ENCODE measurements at places on chromosomes 6 and 20.

- peak; percentile 57 for DNase-seq
Observed at GRCh38 chr20:45445805-45446562, 23.6 kb upstream of the WFDC2 start.

DNA sequence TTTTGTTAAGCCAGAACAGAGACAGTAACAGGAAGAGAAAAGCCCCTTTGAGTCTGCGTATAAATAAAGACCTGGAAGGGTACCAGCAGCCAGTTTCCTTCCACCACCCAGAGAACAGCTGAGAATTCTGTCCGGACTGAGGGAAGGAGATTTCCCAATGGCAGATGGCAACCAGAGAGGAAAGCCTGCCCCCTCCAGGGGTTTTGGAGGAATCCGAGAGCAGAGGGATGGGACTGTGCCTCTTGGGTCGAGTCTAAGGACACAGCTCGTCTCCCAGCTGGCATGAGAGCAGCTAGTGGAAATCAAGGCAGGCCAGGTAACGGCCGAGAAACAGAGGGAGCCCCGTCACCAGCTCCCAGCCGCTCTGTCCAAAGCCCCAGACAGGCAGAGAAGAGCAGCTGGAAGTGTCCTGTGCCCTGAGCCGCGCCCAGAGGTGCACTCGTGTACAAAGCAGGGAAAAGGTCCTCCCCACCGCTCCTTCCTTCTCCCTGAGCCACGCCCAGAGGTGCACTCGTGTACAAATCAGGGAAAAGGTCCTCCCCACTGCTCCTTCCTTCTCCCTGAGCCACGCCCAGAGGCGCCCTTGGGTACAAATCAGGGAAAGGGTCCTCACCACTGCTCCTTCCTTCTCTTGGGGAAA, 134.0 kb upstream of the SNX9 start:
- no peak for DNase-seq

DNA sequence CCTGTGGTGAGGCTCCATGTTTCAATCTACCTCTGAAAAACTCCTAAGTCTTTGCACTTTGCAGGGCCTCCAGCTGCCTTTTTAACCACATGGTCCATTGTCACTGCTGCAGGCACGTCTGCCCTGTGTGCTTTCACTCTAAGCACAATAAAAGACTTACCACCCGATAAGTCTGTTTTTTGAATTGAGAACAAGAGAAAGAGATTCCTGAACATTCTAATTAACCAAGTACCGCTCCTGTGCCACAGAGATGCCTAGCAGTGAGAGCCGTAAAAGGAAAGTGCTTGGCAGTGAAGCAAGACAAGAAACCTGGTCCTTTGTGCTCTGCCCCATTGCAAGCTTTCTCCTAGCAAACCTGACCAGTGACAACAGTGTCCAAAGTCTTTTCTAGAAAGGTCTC, 487.6 kb upstream of the FLRT3 start:
- DNase-seq = no peak

DNA sequence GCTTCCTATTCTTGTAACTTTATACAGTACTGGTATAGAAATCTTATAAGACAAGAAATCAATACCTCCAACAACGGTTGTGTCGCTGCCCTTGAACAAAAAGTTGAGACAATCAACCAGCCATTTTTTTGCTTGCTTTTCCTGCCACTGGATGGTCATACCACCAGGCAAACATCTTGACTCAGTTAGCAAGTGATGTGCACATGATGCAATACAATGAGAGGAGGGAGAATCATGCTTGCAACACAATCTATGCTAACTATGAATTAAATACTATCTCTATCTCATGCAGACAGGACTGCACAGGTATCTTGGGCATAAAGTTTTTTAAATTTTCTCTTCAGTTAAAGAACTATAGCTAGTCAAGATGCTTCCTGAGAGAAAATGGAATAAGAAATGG, 877.7 kb upstream of the CITED2 start:
- DNase-seq = no peak

DNA sequence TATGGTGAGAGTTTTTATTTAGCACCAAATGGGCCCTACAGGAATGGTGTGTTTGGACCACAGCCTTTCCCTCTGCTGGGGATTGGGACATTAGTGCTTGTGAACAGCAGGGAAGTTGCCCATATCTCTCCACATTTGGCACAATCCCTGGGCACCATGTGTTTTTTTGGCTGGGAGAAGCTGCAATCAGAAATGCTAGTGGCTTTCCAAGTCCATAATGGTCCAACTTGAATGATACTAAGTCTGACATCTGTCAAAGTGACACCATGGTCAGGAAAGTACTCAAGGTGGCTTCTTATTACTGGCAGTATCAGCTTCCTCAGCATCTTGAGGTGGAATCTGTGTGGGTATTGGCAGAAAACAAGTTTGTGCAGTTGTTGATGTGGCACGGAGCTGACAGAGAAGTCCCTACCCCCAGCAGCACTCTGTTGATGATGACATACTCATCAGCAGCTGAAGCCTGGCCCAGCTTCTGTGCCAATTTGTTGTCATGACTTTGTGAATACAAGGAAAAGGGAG, 53.0 kb downstream of the SASH1 start:
- no peak for DNase-seq

- no peak for DNase-seq
Observed at GRCh38 chr6:79307321-79308036, 73.0 kb upstream of the HMGN3 start.
